ENCODE measurements at places on chromosomes 16 and 17.

GRCh38 chr17:57082441-57082840, 2.6 kb upstream of the AKAP1 start:
- no peak for DNase-seq

DNA sequence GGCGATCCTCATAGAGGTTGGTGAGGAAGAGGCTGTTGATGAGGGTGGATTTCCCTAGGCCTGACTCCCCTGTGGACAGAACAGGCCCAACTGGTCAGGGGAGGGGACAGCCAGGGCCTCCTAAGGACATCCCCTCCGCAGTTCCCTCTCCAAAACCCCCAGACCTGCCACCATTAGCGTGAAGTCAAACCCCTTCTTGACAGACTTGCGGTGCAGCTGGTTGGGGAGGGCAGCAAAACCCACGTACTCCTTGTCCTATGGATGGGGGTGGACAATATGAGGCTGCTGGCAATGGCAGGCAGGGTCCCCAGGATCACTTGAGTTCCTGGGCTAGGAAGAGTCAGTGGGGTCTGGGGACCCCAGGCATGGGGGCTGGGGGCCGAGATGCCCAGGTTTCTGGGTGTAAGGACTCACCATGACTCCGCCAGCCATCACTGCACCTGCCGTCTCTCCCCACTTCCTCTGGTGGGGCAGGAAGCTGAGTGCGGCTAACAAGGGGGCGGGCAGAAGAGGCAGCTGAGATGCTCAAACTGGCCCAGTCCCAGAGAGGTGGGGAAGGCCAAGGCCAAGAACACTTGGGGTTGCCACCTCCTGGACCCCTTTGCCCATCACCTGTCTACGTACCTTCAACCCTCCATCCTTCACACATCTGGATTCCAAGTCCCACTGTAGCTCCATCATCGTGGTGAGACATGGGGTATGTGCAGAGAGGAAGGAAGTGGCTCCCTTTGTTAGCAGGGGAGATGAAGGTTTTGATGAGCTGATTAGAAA, at the start of gene SEPTIN1:
Gene SEPTIN1 (minus strand): TSS at position 451 of the 771 bp plus-strand sequence. CDS start 19 bp downstream, at position 432.
- no peak for DNase-seq

- DNase-seq, result no peak
These were observed 668 bp downstream of the MMP15 start for GRCh38 chr16:58026139-58026704.

DNA sequence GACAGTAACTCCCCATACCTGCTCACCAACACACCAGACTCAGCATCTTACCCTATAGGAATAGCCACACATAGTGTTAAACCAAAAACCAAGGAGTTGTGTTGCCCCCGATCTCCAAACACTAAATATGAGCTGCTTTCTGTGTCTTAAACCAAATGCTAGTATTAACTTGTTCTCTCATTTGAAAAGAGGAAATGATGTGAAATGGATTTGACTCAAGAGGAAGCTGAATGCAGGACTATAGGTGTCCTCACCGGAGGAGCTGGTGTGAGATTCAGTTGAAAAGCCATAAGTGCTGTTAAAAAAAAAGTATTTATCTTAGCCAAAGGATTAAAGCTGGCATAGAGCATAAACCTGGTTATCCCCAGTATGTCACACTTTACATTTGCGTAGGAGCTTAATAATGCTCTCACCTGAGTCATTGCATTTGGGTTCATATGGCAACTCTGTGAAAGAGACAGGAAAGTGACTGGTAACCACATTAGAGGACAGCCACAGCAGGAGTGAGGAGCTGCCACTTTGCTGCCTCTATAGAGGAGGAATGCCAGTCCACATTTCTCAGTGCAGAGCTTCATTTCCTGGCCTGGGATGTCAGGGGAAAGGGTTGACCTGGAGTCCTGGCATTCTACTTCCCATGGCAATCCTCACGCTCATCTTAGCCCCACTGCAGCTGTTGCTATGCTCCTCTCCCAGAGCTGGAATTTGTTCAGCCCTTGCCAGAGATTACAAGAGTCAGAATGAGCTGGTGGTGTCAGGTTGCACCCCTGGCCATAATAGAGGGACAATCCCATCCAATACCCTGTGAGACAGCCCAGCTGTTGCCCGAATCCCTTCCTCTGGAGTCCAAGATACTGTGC, 143.3 kb upstream of the ANKFN1 start:
- peak; percentile 2 for DNase-seq

DNA sequence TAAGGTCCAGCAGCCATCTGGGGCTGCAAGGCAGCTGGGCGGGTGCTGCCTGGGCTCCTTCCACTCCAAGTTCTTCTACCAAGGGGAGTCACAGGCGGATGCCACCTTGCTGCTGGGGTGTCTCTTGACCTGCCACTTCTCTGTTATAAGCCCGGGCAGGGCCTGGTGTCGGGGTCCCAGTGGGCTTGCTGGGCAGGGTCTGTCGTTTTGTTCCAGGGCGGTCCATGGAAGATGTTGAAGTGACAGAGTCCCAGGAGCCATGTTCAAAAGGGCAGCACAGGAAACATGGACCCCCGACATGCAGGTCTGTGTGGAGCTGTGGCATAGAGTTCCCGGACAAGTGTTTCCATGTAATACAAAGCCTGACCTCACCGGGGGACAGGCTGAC, 91.1 kb downstream of the TNFRSF13B start:
- DNase-seq, result no peak

DNA sequence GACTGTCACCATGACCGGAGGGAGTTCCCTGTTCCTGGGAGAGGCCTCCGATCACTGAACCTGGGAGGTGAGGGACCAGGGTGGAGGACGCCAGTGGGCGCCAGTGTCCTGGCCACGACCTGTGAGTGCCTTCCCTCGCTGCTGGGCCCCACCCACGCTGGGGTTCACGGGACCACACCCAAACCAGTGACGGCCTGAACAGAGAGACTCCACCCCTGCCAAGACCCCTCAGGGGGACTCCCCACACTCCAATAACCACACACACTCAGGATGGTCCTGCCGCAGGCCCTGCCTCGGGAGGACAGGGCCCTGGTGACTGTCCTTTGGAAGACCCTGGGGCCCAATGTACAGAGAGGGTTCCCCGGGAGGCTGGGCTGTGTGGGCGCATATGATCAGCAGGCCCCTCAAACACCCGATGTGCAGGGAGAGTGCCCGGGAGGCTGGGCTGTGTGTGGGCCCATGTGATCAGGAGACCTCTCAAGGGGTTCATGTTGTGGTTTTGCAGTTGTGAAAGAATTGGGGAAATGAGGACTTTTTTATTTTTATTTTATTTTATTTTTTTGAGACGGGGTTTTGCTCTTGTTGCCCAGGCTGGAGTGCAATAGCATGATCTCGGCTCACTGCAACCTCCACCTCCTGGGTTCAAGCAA, 26.6 kb downstream of the TPSD1 start:
- DNase-seq, result no peak

DNA sequence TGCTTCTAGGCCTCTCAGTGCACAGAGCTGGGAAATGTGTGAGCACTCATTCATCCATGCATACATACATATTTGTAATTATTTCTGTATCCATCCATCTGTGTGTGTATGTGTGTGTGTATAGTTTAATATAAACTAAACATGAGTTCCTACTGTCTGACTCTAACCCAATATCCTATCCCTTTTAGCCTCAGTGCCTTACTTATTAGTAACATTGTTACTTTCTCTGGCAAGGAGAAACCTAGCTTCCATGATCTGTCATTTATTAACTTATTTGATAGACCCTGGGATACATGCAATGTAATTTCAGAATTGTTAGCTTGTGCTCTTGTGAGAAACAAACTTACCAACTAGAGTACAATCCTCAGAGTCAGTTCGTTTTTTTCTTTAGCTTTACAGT, 59.0 kb upstream of the WSCD1 start:
- no peak for DNase-seq

- DNase-seq, result no peak
These were observed 111.9 kb downstream of the GNAO1 start for GRCh38 chr16:56303066-56303715.

DNA sequence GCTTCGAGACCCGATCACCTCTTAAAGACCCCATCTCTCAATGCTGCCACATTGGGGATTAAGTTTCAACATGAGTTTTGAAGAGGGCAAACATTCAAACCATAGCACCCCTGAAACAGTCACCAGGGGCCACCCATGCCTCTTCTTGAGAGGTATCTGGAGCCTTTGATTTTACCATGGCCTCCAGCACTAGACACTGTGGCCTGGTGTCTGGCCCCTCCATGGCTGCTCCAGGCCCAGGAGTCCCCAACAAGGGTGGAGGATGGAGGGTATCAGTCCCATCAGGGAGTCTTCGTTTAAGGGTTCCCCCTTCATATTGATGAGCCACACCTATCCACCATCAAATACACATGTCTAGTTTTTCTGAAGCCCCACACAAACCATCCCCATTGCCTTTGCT, 66.5 kb upstream of the CDH5 start:
- DNase-seq, result no peak

DNA sequence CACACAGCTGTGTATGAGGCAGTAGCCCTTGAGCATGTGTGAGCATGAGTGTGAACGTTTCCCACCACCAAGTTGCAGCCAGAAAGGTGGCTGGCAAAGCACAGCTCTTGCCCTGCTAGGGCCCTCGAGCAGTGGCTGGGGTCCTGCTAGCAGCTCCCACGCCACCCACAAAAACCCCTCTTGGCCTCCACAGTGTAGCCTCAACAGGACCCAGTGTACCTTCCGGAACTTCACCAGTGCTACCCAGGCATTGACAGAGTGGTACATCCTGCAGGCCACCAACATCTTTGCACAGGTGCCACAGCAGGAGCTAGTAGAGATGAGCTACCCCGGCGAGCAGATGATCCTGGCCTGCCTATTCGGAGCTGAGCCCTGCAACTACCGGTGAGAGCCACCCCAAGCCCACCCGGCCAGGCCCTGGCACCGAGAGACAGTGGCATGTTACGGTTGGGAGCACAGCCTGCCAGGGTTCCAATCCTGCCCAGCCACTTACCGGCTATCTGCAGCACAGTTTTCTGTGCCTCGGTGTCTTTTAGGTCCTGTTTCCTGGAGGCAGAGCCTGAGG, 53.1 kb downstream of the SCNN1B start:
- no peak for DNase-seq

GRCh38 chr16:67565470-67566100, 3.3 kb downstream of the CTCF start:
- DNase-seq, result no peak

DNA sequence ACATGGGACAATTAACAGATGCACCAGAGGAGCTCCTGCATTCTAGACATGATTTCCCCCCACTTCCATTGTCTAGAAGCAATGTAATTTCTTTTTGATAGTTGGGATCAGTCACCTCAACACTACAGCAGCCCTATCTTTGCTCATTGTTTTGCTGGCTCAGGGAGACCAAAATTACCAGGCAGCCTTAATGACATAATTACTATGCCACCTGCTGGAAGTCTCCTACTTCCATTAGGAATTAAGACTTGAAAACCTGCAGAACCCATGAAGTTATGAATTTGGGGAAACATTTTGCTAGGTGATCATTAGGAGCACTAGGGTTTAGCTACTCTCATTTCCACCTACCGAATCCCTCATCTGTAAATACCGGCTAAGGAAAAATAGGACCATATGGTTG, 312.0 kb upstream of the CA10 start:
- no peak for DNase-seq

DNA sequence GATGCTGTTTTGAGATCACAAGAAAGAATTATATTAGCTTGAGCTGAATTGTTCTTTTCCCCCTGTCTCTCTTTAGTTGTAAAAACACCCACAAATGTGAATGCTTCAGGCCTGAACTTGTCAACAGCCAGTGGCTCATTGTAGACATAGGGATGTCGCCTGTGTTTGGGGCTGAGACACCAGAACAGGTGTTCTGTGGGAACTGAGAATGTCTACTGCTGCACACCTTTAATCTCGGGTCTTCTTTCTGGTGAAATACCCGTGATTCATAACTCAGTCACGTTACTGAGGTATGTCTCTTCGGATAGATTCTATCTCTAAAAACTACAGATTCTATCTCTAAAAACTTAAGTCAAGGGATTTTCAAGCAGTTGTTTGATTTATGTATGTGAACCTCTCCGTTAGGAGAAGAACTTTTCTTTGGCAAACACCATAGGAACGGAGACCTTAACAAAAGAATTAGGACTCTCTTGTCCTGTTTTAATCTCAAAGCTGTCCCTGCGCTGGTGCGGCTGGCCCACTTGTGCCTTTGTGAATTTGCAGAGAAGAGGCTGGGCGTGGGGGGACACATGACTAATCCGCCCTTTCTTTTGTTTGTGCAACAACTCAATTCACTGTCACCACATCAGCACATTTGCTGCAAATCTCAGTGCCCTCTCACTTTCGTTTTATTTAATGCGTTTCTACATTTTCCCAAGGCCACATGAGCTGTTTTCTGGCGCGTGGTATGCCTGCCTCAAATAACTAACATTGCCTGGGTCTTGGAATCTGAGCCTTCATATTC, 643.0 kb downstream of the MAF start:
- no peak for DNase-seq

- DNase-seq, result no peak
These were observed 100.6 kb upstream of the ZNF750 start for GRCh38 chr17:82940226-82941020.

GRCh38 chr16:54291656-54292487, 5.3 kb upstream of the IRX3 start:
- no peak for DNase-seq

GRCh38 chr17:7555320-7555948, 3.1 kb upstream of the TNFSF13 start:
- DNase-seq, result no peak

GRCh38 chr16:88010343-88010967, 59.2 kb downstream of the BANP start:
- DNase-seq, result no peak

- DNase-seq, result no peak
These were observed 21.3 kb downstream of the TMEM186 start for GRCh38 chr16:8776129-8776584.

- no peak for DNase-seq
These were observed 4.1 kb upstream of the TMEM11 start for GRCh38 chr17:21218101-21218500.

DNA sequence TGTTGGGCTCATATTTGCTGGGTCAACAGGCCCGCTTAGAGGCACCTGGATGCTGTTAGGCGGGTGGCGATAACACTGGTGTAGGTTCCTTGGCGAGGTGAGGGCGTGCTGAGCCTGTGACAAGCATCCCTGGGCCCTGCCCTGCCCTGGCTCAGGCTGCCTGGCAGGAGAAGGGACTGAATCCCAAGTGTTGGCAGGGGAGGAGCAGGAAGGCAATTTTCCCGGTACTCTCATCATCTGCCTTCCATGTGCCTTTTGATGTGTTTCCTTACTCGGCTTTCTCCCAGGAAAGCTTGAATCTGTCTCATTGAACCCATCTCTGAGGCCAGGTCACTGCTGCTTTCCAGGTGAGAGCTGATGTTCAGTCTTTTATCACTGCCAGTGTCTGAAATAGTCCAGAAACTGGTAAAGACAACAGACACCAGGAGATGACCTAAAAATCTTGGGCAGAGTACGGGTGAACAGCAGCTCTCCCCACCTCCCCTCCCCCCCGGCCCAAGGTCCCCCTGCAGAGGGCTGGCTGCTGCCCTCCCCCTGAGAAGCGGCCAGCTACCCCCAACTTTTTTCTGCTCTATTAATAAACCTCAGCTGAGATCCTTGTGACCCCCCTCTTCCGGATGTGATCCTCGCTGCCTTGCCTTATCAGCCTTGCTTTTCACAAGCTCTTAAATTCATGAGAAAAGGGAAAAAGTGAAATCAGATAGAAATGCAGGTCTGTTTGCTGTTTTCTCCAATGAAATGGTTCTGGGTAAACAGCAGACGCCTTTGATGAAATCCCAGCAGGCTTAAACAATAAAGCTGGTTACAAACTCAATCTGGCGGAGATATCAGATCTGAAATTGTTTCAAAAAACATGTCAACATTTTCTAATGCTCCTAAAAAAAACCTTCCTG, 29.0 kb downstream of the RTN4RL1 start:
- DNase-seq, result no peak

Data from fibroblast of upper back skin (primary cell).